ENCODE measurements at places on chromosomes 5 and 9.

GRCh38 chr5:176497852-176498251 is 39.4 kb downstream of the RNF44 start:
- DNase-seq = no peak

GRCh38 chr5:67855523-67855922 is 360.0 kb upstream of the PIK3R1 start:
- DNase-seq = no peak

DNA sequence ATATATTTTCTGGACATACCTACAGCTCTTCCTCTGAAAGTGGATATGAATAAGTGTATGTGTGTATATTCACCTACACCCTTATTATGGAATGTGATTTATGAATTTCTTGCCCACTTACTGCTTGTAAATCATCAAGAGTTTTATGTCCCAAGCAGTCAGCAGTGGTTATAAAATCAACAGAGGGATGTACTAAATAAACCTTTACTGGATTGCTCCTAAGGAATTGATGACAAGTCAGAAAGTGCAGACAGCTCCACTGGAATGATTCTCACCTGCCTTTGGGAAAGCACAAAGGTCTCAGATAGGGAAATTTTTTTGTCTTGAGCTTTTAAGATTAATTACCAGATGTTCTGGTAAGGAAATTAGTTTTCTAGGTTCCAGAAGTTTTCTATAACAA is 9.3 kb downstream of the TMEM174 start:
- DNase-seq = no peak

GRCh38 chr5:5295351-5295750 is 127.1 kb upstream of the ICE1 start:
- no peak for DNase-seq

DNA sequence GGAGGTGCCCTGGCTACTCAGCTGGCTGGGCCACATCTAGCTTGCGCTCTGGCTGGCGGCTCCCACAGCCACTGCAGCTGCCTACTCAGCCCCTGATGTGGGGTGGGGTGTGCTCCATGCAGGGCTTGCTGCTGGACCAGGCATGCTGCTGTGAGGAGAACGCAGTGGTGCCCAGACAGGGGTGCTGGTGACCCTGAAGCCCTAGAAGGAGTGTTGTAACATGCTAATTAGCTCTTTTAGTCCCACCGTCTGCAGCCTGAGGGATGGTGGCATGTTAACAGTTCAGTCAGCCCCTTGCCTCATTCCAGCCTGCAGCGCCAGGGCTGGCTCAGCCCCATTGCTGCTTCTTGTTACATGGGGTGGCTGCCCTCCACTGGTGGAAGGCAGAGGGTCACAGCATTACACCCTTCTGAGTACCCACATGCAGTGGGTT is 642.3 kb downstream of the DMRTA1 start:
- no peak for DNase-seq

GRCh38 chr5:147426640-147427327 is 83.1 kb downstream of the DPYSL3 start:
- DNase-seq = no peak

GRCh38 chr9:18606281-18606680 is 132.3 kb downstream of the ADAMTSL1 start:
- no peak for DNase-seq

DNA sequence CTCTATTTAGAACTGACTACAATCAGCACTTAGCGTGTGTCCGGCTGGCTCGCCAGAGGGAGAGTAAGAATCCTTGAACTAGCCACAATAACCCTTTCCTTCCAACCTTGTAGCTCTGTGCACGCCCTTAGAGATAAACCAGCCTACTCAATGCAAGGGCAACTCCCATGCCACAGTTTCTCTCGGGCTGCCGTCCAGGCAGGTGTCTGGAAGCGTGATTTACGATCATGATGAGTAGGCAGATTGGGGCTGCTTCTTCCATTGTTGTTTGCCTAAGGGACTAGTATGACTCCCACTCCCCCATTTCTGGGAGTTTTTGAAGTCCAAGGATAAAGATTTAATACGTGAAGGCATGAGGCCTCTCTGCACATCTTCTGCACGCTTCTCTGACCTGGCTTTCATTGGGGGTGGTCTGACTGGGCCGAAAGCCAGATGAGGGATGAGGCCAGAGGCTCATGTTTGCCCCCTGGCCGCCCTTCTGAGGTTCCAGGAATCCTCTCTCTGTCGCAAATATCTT is 134.0 kb upstream of the MYO10 start:
- no peak for DNase-seq

GRCh38 chr5:77867914-77868313 is 91.8 kb upstream of the TBCA start:
- DNase-seq = no peak

DNA sequence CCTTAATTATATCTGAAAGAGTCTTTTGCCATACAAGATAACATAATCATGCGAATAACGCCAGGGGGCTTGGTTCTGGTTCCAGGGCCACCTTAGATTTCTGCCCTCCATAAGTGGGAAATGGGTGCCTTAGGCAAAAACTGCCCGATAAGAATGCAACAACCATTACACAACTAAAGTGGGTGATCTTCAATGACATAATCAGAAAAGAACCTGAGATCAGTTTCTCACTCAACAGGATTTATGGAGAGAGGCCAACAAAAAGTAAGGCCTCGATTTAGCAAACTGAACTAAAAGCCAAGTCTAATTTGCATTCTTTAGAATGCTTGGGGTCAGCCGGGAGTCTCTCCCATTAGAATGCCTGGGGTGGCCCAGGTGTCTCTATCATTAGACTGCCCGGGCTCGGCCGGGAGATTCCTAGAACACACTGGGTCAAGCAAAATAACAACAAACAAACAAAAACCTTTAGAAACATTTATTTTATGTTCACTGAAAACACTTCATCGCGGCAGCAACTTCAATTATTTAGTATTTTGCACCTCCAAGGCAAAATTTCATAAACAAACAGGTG is 194.8 kb downstream of the AUH start:
- no peak for DNase-seq

DNA sequence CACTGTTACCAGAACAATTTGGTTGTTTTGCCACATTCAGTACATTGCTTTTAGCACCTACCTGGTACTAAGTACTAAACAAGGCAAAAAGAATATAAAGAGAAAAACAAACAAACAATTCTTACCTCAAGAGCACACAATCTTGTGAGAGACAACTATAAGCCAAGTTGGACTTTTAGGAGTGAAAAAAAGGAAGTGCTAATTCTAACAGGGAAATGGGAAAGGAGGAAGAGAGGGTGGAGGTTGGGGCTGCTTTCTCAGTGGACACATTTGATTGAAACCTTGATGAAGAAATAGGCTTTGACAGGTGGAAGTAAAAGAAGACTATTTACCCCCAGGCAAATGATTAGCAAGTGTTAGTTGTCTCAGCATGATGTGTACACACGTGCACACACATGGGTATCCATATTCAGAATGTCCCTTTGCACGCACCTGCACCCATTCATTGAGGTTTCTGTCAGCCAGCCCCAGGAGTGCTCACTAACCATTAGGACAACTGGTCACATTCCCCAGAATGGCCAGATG is 302.6 kb downstream of the ACTL7B start:
- no peak for DNase-seq

GRCh38 chr5:163094492-163095180 is 342.8 kb upstream of the CCNG1 start:
- DNase-seq = no peak

DNA sequence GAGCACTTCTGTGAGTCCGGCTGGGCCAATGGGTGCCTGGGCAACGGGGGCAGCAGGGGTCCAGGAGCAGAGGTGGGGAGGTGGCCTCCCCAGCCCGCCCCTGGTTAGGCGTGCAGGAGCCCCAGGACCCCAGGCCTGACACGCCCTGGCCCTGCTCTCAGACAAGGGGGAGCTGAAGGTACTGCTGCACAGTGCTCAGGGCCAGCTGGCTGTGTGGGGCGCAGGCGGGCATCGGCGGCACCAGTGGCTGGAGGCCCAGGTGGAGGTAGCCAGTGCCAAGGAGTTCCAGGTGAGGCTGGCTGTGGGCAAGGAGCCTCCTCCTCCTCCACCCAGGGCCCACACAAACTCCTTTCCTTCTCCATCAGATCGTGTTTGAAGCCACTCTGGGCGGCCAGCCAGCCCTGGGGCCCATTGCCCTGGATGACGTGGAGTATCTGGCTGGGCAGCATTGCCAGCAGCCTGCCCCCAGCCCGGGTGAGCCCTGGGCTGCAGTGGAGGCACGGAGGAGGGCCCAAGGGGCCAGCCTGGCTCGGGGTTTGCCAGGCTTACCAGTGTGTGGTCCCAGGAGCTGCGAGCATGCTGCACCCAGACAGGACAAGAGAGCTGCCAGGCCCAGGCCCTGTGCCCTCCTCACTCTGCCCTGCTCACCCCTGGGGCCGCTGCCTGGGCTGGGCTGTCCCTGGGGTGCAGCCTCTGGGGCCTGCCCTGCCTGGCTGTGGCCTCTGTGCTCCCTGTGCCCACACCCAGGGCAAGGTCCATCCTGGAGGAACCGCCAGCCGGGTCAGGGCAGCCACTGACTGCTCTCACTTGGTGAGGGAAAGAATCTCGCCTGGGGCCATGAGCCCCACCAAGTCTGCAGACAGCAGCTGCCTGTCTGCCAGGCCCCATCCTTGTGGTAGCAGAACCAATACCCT is 7.0 kb downstream of the MAMDC4 start:
- no peak for DNase-seq

GRCh38 chr5:67283275-67283987 is 86.8 kb upstream of the CD180 start:
- no peak for DNase-seq

- no peak for DNase-seq
Measured at GRCh38 chr5:38639377-38640358, 83.2 kb upstream of the LIFR start.

DNA sequence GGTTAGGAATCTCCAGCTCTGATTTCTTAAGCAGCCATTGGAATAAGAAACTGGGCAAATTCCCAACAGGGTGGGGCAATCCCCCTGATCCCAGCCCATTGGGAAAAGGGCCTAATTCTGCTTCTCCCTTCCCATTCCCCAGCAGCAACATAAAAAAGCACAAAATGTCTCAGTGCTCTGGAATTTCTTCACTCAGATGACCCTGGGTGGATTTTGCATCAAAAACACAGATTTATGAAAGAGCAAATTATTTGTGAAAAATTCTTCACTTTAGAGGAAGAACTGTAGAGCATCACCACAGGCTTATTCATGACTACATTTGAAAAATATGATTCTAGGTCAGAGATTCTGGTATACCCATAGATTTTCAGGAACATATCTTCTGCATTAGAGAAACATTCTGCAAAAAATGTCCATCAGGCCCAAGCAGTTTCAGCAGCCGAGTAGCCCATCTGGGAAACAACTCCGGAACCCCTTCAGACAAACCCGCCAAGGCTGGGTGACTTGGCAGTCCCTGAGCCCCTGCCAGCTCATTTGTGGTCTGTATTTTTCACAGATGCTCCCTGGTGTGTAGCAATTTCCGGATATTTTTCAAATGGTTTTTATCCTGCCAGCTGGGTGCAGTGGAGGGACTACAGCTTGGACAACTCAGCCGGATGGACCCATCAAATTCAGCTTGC is 102.1 kb upstream of the RANBP3L start:
- no peak for DNase-seq

Measured in hematopoietic multipotent progenitor cell treated with erythropoietin and hydrocortisone succinate and interleukin-3 and kit ligand, for 15 days (in vitro differentiated cells).